Activated T-cell treated with anti-CD3 and anti-CD28 coated beads, Interleukin-2, amount 50 U/mL, for 72 hours (primary cell): ENCODE measurements at places on chromosomes 12 and 14. TPM values are rescaled to one million over a fixed set of nuclear protein-coding genes. Genes with fewer than 3 reads are reported as not detected.

The PPP4R4 gene
- total RNA-seq = 9.5 TPM

The KLHL33 gene
- total RNA-seq = 0.28 TPM

The SMOC1 gene
- not detected for total RNA-seq

The PNP gene
- total RNA-seq = 115 TPM

The AQP6 gene
- not detected for total RNA-seq

The SPIC gene
- total RNA-seq = not detected
